CD4-positive, alpha-beta T cell treated with Interleukin-10 for 1 hour (primary cell): ENCODE measurements at places on chromosomes 5 and 9.

GRCh38 chr5:92518318-92518904 lies 1062.6 kb downstream of the NR2F1-AS1 start:
- no peak for DNase-seq

- no peak for DNase-seq
These were observed 45.2 kb downstream of the RNF130 start for GRCh38 chr5:180026320-180026719.

DNA sequence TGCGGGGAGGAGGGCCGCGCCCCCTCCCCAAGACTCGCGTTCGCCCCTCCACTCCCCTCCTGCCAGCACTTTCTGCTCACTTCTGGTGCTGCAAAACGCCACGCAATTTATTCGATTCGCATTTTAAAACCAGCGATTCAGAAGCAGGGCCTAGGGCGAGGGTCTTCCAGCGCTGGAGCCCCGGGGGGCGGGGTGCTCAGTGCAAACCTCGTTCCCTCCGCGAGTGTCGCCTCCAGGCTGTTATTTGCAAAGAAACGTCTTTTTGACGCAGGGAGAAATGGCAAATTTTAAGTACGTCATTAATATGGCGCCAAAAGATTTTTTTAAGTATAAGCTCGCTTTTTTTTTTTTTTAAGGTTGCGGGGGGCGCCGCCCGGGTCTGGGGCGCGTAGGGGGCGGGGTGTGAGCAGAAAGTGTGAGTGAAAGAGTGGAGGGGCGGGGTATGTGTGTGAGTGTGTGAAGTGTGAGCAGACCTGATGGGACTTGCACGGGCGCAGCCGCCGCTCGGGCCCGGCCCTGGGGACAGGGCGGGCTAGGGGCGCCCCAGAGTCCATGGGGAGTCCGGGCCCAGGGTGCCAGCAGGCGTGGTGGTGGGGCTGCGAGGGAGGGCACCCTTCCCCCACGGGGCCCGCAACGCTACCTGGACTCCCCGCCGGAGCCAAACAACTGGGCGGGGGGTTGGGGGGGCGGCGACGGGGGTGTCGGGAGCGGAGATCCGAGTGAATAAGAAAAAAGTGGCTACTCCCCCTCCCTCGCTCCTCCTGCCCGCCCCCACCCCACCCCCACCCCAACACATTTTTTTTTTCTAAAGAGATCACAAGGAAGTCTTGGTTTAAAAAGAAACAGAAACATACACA lies at the start of gene JADE2:
JADE2 (plus strand) TSS at position 845 of the 857 bp plus-strand sequence. CDS start 10,188 bp downstream, outside the sequence.
- peak; percentile 90 for DNase-seq

GRCh38 chr9:382383-382782 lies 167.7 kb downstream of the DOCK8 start:
- no peak for DNase-seq

GRCh38 chr9:130289711-130290241 lies 24.2 kb downstream of the HMCN2 start:
- DNase-seq, result no peak

- no peak for DNase-seq
These were observed 52.8 kb downstream of the VCAN start for GRCh38 chr5:83524345-83524744.

DNA sequence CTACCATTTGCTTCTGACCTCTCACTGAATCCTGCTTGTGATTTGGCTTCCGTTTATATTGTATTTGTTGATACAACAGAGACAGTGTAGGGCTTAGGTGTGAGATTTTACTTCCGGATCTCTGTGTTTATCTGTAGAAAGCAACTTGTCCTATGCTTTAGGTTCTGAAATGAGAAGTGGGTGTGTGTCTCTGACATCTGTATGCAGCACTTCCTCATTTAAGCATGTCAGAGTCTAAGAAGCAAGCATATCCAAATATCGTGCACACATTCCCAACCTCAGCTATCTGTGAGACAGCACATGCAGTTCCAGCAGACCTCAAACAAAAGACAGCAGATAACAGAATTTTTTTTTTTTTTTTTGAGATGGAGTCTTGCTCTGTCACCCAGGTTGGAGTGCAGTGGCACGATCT lies 16.3 kb downstream of the KLF9 start:
- peak; percentile 57 for DNase-seq

DNA sequence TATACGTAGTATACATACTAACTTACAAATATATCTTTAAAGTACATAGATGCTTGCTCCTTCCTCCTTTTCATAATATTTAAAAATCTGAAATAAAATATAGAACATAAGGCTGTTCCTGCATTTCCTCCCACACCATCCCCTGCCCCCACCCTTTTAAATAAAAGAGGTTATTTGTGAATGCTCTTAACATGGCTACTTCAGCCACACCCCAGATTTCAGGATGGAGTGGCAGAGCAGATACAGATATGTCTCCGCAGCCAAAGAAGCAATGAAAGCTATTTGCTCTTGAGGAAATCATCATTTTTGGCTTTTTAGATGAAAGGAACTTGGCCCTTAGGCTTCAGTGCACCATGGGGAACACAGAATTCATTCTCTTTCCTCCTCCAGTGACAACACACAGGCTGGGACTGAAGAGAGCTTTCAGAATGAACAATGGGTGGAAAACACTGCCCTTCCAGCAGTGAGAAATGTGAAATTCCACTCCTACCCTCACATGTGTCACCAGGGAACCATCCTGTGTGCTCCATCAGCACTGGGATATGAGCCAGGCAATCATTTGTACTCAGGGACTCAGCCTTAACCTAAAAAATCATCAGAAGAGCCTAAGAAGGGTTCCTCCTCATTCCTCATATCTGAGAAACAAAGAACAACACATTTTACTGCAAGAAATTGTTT lies 134.3 kb downstream of the PPP2R2B start:
- DNase-seq, result no peak
